ENCODE measurements at places on chromosomes 2 and 18. TPM values are rescaled to one million over a fixed set of nuclear protein-coding genes. Genes with fewer than 3 reads are reported as not detected.

GRCh38 chr2:85015653-85016360 lies 44.8 kb downstream of the KCMF1 start:
- DNase-seq, result no peak

Gene ONECUT2
- polyA plus RNA-seq, result not detected

DNA sequence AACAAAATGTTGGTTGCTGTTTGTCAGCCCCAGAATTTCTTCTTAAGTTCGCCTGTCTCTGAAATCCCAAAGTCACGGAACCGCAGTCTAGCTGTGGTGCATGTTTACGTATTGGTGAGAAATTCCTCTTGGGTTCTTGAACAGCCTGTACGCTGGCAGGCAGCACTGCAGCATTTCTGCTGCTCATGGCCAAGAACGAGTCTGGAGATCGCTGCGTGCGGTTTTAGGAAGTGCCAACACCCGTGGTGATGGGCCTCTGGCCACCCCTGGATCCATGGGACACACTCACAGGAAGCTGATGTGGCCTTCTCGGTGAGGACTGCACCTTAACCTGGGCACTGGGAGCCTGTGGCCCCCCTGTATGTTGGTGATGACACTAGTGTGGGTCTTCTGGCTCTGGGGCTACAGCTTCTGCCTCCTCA lies 23.7 kb downstream of the ASB1 start:
- no peak for DNase-seq

DNA sequence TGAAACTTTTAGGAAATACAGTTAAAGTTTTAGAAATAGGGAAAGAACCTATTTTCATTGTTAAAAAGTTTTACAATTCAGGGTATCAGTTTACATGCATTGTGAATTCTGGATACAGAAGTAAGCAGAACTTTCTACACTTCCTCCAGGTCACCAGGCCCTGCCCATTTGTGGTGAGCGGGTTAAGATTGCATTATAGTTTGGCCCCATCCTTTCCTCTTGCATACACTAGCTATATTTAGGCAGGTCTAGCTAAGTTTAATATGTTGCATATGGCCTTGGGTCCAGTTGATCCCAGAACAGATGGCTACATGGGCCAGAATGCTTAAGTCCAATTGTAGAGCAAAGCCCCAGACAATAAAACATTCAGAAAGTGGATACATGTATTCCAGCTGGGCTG lies 4.8 kb downstream of the VWA3B start:
- no peak for DNase-seq

- no peak for DNase-seq
These were observed 320.6 kb upstream of the TFPI start for GRCh38 chr2:187874786-187875185.

DNA sequence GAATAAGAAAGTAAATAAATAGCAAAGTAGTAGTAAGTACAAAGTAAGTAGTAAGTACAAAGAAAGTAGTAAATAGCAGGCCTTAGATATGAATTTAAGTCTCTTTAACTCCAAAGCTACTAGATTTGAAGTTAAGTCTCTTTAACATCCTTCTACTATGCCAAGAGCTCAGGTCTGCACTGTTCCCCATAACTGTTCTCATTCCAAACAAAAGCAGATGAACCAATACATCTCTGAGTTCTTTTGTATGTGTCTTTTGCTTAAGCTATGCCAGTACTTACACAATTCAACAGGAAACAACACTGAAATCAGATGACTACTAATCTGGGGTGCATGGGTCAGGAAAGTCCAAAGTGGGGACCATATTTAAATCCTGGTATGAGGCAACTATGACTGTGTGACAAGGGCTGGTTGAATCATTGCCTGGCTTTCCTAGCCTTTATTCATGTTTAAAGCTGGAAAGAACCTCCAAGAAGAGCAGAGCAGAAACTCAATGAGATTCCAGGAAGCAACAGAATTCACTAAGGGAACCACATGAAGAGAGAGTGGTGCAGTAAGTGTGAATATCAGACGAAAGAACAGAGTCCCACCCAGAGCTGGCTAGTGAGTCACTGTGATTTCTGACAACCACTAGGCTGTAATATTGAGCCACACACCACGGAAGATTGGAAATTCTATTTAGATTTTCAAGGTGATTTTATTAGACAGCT lies 51.0 kb upstream of the CYP26B1 start:
- DNase-seq, result no peak

DNA sequence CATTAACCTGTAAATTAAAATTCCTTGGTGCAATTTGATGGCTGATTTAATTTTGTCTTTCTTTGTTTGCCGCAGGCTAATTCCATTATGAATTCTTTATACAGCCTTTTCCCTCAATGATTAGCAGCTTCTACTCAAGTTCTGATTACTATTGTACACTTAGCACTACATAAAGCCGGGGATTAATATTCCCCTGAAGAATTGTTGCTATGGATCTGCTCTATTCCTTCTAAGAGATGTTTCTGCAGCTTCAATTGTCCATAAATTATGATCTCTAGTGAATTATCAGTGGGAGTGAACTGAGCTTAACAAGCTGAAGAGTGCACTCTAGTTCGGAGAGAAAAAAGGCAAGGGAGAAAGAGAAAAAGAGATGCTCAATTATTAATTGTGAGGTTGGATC lies 433.7 kb upstream of the SPRED2 start:
- DNase-seq, result no peak

Gene BCL11A
- polyA plus RNA-seq, result 7.4 TPM

All from muscle of arm (tissue), 14 donors.